ENCODE measurements at places on chromosomes 13 and 19.
A peak's percentile ranks its signal among the peaks of the same experiment; 100 is the strongest.

- no peak for DNase-seq
Measured at GRCh38 chr13:32206097-32206740, 108.9 kb downstream of the ZAR1L start.

DNA sequence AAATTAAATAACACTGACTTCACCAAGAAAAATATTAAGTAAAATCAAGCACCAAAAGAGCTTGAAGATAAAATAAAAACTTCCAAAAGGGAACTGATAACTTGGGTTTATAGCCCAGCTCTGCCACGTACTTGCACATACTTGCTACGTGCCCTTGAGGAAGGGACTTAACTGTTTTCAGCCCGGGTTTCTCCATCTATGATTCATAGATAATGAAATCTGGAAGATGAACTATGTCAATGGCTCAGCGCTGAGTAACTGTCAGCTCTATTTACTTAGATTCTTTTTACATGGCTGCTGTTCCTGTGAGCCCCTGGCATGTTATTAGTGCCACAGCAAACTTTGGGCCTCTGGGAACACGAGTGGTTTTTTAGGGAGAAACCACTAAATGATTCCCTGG, 9.6 kb upstream of the ZC3H13 start:
- DNase-seq = peak; percentile 33

DNA sequence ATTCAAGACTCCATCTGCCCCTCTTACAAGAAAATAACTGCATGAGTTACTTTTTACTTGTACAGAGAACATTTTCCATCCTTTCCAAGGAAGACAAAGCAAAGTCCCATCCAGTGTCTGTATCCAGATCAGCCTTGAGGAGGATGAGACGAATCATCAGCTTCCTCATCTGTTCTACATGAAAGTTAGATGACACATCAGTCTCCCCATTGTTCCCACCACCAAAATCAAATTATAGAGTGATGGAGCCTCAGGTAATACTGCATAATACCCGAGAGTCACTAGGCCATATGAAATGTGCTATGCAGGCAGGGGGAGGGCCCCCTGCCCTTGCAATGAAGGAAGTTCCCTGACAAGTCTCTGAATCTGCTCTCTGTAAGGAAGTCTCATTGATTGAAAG, 1244.6 kb upstream of the SLC10A2 start:
- no peak for DNase-seq

- peak; percentile 31 for DNase-seq
Measured at GRCh38 chr13:33931397-33932311, 113.7 kb downstream of the RFC3 start.

DNA sequence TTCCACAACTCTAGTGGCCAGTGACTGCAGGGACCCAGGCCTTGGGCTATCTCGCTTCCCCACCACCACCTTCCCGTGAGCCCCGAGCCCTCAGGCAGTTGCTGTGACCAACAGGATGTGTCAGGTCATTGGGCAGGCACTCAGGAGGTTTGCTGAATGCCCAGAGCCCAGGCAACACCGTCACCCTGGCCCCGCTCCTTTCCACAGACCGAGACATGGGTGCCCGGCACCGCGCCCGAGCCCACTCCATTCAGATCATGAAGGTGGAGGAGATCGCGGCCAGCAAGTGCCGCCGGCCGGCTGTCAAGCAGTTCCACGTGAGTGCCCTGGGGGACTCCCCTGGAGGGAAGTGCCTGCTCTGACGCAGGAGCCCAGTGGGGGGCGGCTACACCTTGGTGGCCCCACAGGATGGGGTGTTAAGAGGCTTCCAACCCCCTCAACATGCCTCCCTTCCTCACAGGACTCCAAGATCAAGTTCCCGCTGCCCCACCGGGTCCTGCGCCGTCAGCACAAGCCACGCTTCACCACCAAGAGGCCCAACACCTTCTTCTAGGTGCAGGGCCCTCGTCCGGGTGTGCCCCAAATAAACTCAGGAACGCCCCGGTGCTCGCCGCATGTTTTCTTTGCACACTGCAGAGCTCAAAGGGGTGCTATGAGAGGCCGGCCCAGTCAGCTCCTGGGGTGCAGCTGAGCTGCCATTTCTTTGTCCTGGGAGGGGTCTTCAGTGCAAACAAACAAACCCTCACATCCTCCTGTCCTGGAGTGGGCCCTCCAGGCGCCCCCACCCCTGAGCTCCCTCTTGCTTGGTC, 3.2 kb downstream of the RPL18A start:
- no peak for DNase-seq

GRCh38 chr13:35810321-35810720, 320.9 kb downstream of the DCLK1 start:
- DNase-seq = no peak

GRCh38 chr13:105804561-105805190, 730.8 kb downstream of the EFNB2 start:
- peak; percentile 20 for DNase-seq

GRCh38 chr13:30025351-30025750, 174.9 kb upstream of the UBL3 start:
- DNase-seq = no peak

DNA sequence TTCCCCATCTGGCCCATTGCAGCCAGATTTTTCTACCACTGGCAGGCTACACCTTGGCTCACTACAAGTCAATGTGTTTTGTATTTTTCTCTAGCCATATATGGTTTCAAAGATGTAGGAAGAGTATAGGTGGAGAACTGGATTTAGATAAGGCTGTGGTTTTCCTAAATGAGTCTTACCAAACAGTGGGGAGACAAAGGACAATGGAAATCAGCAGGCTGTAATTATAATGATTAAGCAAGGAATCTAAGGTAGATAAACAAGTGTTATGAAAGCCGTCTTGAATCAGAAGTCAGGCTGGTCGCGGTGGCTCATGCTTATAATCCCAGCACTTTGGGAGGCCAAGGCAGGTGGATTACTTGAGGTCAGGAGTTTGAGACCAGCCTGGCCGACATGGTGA, 11.2 kb downstream of the IGFL1 start:
- no peak for DNase-seq

GRCh38 chr19:7701654-7702457, at the start of gene FCER2:
Gene FCER2 (minus strand): TSS chr19:7702131. CDS start chr19:7699760, 2,371 bp downstream.
- no peak for DNase-seq

GRCh38 chr19:45524575-45525129, 17.4 kb downstream of the VASP start:
- no peak for DNase-seq

DNA sequence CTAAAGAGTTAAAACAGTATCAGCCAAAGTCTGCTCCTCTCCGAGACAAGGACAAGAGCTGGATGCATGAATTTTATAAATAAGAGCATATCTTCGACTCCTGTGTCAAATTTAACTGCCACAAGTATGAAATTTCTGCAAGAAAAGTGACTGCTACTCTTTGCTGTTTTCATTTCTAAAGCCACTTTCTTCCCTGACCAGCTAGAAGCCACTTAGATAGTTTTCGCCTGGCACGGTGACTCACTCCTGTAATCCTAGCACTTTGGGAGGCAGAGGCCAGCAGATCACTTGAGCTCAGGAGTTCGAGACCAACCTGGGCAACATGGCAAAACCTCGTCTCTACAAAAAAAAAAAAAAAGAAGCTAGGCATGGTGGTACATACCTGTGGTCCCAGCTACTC, 61.3 kb downstream of the ENOX1 start:
- DNase-seq = no peak

GRCh38 chr13:109989155-109989554, 202.8 kb upstream of the IRS2 start:
- DNase-seq = no peak

DNA sequence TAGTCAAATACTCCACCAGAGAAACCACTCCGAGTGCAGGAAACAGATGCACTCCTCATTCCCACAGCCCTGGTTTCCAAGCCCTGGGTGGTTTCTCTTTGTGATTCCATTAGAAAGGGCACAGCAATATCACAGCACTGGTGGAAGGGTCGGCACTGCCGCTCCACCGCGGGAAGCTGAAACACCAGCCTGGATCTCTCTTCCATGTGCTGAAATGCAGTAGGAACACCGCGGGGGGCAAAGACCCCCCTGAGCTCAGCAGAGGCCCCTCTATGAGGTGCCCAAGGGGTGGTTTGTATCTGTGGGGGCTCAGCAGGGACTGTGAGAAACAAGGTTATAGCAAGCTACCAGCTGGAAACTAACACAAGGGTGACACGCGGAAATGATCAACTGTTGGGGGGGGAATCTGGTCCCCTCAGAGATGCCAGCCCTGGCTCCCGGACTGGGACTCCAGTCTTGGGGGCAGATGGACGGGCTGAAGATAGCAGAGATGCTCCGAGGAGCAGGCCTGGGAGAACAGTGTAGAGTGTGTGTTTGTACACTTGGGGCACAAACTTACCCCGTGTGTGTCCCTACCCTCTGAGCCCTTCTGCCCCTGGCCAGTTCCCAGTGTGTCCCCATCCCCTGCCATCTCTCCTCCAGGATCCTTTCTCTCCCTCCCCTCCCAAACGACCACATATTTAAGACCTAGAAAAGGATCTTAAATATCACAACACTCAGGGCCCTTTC, 1.8 kb downstream of the ZFR2 start:
- no peak for DNase-seq

- no peak for DNase-seq
Measured at GRCh38 chr13:40194224-40194806, 472.1 kb downstream of the FOXO1 start.

DNA sequence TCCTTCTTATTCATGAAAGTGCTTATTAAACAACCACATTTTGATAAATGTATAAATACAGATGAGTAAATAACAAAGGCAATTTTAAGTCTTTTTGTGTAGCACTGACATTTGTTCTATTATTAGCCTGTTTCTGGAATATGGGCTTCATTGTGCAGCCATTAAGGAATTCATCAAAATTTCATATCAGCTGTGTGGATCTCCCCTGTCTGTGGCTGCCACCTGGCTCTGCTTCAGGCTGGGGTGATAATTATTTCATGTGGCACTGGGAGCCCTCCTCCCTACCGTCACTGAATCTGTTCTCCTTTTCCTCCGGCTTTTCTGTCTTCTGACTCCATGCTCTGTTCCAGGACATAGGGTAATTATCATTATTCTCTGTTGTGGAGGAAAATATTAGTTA, 57.1 kb downstream of the LMO7 start:
- DNase-seq = no peak

GRCh38 chr19:48920949-48921348, 12.6 kb upstream of the DHDH start:
- DNase-seq = no peak

DNA sequence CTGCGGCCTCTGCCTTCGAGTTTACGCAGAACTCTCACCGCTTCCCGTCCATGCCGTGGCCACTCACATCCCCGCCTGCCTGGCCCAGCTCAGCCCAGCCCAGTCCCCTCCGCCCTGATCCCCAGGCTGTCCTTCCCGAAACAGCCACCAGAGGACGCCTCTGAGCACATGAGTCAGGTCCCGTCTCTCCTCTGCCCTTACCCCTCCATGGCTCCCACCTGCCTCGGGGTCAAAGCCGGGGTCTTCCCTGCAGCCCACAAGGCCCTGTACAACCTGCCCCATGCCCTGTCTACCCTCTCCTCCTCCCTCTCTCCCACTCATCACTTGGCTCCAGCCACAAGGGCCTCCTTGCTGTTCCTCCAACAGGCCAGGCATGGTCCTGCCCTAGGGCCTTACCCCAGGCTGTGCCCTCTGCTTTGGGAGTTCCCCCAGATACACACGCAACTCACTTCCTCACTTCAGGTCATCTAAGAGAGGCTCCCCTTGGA, 8.1 kb upstream of the SEMA6B start:
- no peak for DNase-seq

GRCh38 chr13:48731001-48731658, 77.4 kb downstream of the CYSLTR2 start:
- no peak for DNase-seq

DNA sequence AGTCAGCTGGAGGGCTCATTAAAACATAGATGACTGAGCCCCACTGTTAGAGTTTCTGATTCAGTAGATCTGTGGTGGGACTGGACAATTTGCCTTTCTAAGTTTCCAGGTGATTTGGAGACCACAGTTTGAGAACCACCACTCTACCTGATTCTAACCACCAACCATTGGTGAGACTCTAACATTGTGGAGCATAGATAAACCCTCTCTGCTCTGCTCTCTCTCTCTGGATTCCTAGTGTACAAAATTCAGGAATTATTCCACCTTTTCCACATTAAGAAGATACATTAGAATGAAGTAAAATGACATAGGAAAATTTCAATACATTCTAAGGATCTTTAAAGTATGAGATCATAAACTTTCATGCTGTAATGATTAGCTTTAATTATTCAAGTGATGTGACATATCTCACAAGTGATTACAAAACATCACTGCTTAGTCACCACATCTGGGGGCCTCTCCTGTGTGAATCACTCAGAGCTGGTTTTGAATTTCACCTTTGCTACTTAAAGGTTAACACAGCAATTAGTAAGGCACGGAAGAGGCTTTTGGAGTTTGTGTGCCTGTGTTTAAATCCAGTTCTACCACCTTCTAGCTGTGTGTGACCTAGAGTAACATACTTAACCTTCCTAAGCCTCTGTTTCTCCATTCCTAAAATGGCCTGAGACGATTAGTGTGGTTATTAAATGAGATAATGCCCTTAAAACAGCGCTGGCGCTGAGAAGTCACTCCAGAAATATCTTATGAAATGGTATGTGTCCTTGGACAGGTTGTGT, 78.5 kb upstream of the NBEA start:
- DNase-seq = peak; percentile 78
